A549 treated with CpdA at 1 μM for 4 hours (cell line): ENCODE measurements at places on chromosomes 7 and 10. TPM values are rescaled to one million over a fixed set of nuclear protein-coding genes. Genes with fewer than 3 reads are reported as not detected.

The CFAP43 gene
- total RNA-seq, result 0.16 to 0.22 TPM (median 0.22 TPM) in 5 replicates

The HTR5A gene
- not detected in 5 replicates for total RNA-seq

The GJC3 gene
- 0.15 to 0.27 TPM (median 0.19 TPM) in 5 replicates for total RNA-seq

The IRF5 gene
- 12.6 to 14.9 TPM (median 14.1 TPM) in 5 replicates for total RNA-seq

The METTL2B gene
- total RNA-seq, result 24.3 to 26.7 TPM (median 25.1 TPM) in 5 replicates

The PPP1R17 gene
- total RNA-seq, result not detected in 5 replicates

The NACAD gene
- total RNA-seq, result 0.14 to 0.26 TPM (median 0.16 TPM) in 5 replicates

The GNGT1 gene
- 0.11 TPM in 1 of 5 replicates, not detected in the others for total RNA-seq
